ENCODE measurements at places on chromosomes 2 and 18.

DNA sequence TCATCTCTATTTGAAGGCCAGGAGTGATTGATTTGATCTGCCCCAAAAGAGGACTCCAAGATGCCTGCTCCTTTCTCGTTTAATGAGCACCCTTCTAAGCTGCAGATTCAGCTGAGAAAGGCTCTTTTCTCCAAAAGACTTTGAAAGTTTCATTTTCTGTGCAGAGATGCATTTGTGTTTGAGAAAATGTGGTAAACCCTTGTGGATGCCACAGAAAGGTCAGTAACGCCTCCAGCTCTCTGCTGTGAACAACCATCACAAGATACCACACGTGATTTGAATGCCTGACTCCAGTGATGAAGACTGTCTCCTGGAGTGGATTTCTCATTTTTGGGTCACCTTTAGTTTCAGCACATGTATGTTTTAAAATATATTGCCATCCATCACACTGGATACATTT lies 35.0 kb upstream of the CCDC85A start:
- DNase-seq = no peak

GRCh38 chr2:23135481-23136100 lies 249.4 kb upstream of the KLHL29 start:
- no peak for DNase-seq

DNA sequence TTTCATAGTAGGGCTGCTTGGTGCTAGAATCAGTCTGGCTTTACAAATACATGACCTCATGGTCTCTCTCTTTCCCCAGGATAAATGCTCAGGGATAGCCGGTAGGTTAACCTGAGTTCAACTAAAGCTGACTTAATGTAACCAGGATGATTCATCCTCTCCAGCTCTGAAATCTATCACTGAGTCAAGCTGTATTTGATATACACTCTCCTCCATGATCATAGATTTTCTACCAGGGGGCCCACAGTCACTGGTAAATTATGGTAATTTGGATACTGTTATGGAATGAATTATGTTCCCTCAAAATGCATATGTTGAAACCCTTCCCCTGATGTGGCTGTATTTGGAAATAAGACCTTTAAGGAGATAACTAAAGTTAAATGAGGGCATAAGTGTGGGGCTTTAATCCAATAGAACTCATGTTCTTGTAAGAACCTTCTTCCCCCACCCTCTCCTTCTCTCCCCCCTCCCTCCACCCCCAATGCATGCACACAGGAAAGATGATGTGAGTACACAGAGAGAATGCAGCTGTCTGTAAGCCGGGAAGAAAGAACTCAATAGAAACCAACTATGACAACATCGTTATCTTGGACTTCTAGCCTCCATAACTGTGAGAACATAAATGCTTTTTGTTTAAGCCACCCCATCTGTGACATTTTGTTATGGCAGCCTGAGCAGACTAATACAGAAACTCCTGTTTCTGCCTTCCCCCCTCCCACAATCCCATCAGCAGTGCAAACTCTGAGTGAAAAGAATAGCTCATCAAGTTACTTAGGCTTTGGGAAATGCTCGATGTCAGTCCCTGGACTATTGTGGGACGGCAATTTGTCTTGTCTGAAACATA lies 134.9 kb upstream of the KYNU start:
- no peak for DNase-seq

- no peak for DNase-seq
These were observed 16.6 kb upstream of the LNPK start for GRCh38 chr2:176018708-176019107.

DNA sequence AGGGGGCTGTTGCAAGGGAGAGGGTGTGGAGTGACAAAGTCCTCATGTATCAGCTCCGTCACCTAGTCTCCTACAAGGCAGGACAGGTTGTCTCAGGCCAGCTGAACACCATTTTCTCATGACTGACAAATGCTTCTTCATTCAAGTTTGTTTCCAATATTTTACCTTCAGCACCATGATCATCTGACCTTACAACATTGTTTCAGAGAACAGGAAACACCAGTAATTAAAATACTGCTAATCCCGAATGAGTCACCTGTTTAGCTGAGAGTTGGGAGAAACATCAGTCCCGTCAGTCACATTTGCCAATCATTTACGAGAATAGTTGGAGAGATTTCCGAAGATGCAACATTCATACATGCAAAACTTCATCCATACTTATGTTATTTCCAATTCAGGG lies 25.7 kb upstream of the SP5 start:
- DNase-seq = no peak

DNA sequence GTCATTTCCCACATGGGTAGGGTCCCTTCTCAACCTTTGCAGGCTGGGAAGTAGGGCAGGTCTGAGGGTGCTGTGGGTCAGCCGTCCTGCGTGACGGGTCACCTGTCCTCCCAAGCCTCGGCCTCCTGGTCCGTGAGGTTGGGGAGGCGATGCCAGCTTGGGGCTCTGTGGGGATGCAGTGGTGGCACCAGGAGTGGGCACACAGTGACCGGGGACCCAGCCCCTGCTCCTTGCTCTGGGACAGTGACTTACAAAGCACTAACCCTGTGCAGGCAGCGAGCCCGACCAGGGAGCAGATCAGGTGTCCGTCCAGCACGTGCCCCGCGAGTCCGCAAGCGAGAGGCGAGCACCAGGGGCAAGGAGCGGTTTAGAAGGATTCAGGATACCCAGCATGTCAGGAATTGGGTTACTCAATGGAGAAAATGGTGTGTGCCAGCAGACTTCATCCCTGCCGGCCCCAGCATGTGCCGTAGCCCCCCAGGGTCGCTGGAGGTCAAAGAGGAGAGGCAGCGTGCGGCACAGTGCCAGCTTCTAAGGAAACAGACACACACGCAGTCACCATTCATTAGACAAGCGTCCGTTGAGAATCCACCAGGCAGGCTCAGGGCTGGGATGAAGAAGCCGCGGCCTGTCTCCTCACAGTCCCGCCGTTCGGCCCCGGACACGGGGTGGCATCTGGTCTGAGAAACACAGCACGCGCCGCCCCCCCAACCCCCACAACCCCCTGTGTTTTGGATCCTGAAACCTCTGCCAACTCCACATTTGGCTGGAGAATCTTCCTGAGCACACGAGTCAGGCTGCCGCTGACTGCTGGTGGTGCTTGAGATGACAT lies 11.7 kb downstream of the COLEC11 start:
- DNase-seq = no peak

- DNase-seq = no peak
These were observed 27.6 kb downstream of the NCK2 start for GRCh38 chr2:105772362-105772761.

GRCh38 chr2:169709331-169709730 lies 15.1 kb downstream of the PHOSPHO2 start:
- no peak for DNase-seq

- no peak for DNase-seq
These were observed 13.1 kb downstream of the KCNE4 start for GRCh38 chr2:223065107-223065506.

DNA sequence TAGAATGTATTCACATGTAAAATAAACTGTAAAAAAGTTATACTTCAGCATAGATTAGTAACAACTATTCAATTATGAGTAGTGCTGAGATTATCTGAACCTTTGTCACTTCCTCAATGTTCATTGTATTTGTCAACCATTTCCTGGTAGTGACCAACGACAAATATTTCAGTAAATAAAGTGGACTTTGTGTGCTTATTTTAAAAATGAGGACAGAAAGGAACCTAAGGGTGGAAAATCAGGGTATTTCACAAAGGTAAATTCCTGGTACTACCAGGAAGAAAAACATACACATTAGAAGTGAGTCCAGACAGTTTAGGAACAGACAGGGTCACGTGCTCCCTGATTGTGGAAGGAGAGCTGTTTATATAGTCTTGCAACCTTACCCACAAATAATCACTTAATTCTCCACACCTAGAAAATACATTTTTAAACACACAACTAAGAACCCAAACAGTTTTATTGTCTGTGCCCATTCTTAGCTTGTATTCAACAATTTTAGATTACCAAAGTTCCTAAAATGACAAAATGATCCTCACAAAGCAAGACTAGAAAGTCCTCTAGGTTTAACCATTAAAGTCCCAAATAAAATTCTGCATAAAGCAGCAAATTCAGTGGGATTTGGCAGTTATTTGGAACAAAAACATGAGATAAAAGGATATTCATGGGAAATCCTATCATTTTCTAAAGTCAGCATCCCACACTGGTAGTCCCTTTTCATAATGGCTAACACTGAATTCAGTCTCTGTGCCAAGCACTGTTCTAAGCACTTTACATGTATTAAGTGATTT lies 28.2 kb downstream of the PELI1 start:
- DNase-seq = no peak
